ENCODE measurements at places on chromosomes 7 and 10.

DNA sequence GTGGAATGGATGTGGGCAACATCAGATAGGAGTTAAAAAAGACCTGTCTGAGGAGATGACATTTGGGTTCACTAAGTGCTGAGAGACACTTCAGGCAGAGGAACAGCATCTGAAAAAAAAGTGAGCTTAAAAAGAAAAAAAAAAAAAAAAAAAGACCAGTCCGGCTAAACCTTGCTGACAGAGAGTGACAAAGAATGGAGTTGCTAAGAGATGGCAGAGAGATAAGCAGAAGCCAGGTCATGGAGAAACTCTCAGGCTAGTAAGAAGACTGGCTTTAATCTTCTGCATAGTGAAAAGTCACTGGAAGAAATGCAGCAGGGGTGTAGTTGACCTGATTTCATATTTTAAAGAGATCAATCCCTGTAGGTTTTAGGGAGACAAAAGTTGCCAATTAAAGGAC is 711.1 kb upstream of the SEMA3D start:
- DNase-seq, result no peak

DNA sequence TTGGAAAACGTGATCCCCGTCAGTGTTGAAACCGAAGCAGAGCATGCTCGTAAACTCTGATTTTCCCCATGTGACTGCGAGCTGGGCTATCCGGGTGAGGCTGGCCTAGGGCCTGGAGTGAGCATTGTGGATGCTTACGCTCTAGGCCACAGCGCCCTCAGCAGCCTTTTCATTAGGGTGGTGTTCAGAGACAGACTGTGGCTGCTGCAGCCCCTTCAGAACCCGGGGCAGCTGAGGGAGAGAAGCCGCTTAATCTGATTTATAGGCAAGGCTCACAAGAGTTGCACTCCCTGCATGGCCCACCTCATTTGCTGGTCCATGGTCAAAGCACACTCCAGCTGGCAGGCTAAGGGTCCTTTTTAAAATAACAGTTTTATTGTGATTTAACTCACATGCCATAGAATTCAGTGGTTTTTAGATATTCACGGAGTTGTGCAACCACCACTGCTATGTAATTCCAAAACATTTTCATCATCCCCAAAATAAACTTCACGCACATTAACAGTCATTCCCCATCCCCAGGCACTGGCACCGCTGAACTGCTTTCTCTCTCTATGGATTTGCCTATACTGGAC is 72.5 kb downstream of the SYPL1 start:
- DNase-seq, result peak; percentile 85

- peak; percentile 21 for DNase-seq
These were observed 223.7 kb downstream of the SNX10 start for GRCh38 chr7:26515314-26515842.

GRCh38 chr7:18262058-18262457 is 233.5 kb upstream of the HDAC9 start:
- DNase-seq, result no peak

- DNase-seq, result no peak
These were observed 27.8 kb upstream of the TNRC18 start for GRCh38 chr7:5451391-5451790.

Measured in uterus (tissue), 4 donors.